Spinal cord (tissue), 10 donors: ENCODE measurements at places on chromosomes 6 and 20. TPM values are rescaled to one million over a fixed set of nuclear protein-coding genes. Genes with fewer than 3 reads are reported as not detected.

DNA sequence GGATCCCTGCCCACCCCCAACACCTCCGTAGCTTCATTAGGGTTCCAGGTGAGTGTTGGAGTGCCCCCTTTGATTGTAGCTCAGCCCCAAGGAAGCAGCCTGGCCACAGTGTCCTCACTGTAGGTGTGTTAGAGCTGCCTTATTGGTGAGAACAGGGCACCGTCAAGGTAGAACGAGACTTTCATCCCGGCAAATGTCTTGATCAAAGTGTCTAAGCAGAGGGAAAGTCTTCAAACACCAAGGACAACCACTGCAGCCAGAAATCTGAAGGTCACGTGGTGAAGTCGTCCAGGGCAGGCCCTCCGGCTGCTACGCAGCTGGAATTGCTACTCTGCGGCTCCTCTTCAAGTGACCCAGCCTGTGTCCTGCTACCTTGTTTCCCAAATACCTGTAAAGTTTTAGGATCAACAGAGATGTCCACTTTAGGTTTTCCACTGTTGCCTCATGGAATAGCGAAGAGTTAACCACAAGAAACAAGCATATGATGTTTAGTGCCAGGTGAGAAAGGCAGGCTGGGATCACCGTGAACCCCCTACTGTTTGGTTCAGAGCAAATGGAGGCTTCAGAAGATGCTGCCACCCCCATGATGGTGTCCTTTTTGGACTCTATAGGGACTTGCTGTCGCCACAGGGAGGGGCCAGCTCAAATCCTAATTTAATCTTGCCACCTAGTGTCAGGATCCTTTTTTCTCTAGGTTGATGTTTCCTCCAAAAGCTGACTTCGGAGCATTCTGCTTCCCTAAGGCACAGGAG lies 1.7 kb upstream of the DLL1 start:
- DNase-seq, result peak; percentile 78

DNA sequence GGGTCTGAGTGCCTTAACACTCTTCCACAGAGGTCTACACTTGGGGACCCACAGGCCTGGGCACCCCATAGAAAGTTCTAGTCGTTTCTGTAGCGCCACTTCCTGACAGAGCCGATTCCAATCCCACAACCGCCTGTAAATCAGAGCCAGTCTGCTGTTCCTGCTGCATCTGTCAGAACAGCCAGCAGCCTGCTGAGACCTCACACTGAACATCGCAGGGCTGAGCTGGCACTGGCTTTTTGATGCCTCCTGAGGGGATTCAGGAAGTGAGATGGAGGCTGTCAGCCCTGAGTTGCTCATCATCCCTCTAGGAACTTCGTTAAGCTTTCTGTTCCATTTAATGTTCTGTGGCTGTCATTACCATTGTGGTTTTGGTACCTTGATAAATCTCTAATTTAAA lies 48.9 kb downstream of the DCBLD1 start:
- DNase-seq, result no peak

- DNase-seq, result no peak
These were observed 24.1 kb upstream of the IPCEF1 start for GRCh38 chr6:154380741-154381140.

Gene SPATA25
- total RNA-seq, result 1.3 TPM

DNA sequence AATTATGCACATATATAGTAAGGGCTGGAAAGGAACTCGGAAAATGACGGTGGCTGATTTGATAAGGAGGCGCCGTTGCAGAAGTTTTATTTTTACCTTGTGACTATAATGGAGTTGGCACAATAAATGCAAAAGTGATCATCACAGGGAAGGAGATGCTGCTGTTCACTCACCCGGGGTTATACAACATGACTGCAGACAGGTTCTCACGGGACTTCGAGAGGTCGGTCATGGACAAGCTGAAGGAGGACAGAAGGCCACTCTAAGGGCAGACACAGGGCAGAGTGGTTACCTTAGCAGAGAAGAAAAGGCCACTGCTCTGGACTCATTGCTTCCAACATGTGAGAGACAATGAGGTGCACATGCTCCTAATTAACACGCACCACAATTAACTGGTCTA lies 168.6 kb downstream of the KIF16B start:
- no peak for DNase-seq

DNA sequence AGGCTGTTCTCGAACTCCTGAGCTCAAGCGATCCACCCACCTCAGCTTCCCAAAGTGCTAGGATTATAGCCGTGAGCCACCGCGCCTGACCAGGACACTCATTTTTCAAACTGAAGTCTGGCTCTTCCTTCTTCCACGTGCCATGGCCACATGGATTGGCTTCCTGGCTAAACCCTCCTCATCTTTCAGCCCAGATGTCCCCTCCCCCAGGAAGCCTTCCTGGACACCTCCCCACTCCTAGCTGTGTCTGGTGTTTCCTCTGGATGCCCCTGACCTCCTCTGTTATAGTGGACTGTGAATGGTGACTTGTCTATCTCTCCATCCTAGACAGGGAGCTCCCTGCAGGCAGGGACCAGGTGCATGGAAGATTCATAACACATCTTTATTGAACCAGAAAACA lies 57.2 kb downstream of the RIPOR3 start:
- no peak for DNase-seq

Gene MUC21
- not detected for total RNA-seq

DNA sequence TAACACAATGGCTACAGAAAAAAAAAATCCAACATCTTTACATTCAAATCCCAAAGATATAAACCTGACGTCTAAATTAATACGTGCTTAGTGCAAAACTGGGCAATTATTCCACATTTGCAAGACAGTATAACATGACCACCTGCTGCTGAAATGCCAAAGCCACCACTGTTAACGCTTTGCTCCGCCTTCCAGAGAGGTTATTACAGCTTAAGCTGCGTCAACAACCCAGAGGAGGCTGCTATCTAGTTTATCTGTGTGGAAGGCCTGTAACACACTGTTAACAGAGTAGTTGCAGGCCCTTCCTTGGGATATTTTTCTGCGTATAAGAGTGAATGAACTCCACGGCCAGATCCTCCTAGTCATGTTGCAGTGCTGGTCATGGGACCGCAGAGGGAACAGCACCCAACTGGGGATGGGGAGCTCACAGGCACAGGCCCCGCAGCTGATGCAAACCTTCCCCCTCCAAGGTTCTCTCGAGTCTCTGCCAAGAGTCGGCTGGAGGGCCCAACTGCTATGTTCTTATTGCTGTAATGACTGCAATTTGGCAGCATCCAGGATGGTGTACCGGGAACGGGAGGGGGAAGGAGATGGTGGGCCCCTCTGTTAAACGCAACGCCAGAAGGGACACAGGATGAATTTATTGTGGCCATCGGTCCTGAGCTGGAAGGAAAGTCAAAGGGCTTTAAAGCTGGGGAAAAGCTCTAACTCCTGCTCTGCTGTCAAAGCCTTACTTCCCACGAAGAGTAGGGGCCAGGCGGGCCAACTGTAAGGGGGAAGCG lies 993 bp upstream of the NCOA7 start:
- peak; percentile 70 for DNase-seq

Gene SIGLEC1
- total RNA-seq, result 1.9 TPM

GRCh38 chr6:150297327-150298029 lies 71.3 kb upstream of the IYD start:
- peak; percentile 84 for DNase-seq

Gene TMEM244
- not detected for total RNA-seq

Gene CRISP2
- 1.2 TPM for total RNA-seq
